ENCODE measurements at places on chromosomes 12 and 14.

DNA sequence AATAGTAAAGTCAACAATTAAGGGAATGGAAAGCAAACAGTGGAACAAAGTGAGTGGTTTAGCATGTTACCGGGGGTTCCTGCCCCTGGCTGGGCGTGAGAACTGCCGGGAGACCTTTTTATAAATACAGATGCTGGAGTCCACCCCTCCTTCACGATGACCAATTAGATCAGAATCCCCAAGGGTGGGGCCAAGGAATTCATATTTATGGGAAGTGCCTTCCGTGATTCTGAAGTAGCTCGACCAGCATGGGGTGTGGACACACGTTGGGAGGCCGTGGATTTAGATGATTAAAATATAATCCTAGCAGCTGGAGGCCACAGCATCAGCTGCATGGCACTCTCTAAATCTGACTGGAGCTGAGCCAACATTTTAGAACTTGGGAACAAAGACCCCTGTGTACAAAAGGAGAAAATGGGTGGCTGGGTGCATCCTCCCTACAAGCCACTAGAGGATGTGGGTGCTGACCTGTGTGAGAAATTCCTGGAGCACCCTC is 87.9 kb downstream of the SRRM4 start:
- no peak overlapping the region for H3K27ac ChIP-seq
- H3K4me3 ChIP-seq = no peak overlapping the region
- H3K36me3 ChIP-seq = no peaks in the 10 kb centered on the region
- H3K27me3 ChIP-seq = no peaks in the 10 kb centered on the region
- no peak for DNase-seq

- no peaks in the 10 kb centered on the region for H3K4me1 ChIP-seq
- H3K36me3 ChIP-seq = no peaks in the 10 kb centered on the region
- no peak overlapping the region for H3K4me3 ChIP-seq
- DNase-seq = no peak
These were observed 6.3 kb downstream of the MSI1 start for GRCh38 chr12:120362516-120363273.

- no peaks in the 10 kb centered on the region for H3K27me3 ChIP-seq
- H3K36me3 ChIP-seq = no peaks in the 10 kb centered on the region
- H3K27ac ChIP-seq = no peak overlapping the region
- no peak for DNase-seq
These were observed 27.1 kb upstream of the CDK17 start for GRCh38 chr12:96427269-96427729.

GRCh38 chr12:4421590-4422031 is 24.0 kb downstream of the FGF6 start:
- H3K4me3 ChIP-seq = no peak overlapping the region
- DNase-seq = peak; percentile 46
- H3K27me3 ChIP-seq = no peaks in the 10 kb centered on the region
- no peaks in the 10 kb centered on the region for H3K4me1 ChIP-seq
- H3K27ac ChIP-seq = no peak overlapping the region
